ENCODE measurements at places on chromosomes 16 and 17.

GRCh38 chr17:37194208-37194607 lies 181.6 kb upstream of the C17orf78 start:
- DNase-seq: no peak

DNA sequence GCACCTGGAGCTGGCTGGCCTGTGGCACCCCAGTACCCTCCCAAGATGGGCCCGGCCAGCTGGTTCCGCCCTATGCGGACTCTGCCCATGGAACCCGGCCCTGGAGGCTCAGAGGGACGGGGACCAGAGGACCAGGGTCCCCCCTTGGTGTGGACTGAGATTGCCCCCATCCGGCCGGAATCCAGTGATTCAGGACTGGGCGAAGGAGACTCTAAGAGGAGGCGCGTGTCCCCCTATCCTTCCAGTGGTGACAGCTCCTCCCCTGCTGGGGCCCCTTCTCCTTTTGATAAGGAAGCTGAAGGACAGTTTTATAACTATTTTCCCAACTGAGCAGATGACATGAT lies 12.0 kb downstream of the TBX21 start:
- DNase-seq: no peak

DNA sequence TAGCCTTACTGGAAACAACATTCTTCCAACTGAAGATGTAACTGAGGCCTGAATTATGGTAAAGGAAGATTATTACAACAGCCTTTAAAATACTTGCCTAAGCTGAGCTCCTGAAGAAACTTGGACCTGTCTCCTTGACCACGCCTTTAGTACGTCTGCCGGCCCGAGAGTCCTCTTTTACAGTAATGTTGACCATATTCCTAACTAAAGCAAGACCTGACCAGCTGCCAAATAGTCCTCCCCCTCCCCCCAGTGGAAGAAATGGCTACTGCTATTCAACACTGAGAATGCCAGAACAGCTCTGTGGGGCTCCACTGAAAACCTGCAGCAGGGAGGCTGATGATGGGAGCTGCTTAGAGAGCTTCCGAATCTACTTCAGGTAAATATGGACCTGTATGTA lies 12.6 kb upstream of the FOXJ1 start:
- DNase-seq: no peak

- no peak for DNase-seq
These were observed 83.3 kb downstream of the TBC1D16 start for GRCh38 chr17:79952265-79952877.

GRCh38 chr16:31008149-31008548 lies 2.3 kb downstream of the STX1B start:
- DNase-seq: no peak

- DNase-seq: no peak
These were observed 4.6 kb downstream of the GAN start for GRCh38 chr16:81319221-81319912.

GRCh38 chr17:37068266-37068665 lies 119.5 kb downstream of the AATF start:
- no peak for DNase-seq

DNA sequence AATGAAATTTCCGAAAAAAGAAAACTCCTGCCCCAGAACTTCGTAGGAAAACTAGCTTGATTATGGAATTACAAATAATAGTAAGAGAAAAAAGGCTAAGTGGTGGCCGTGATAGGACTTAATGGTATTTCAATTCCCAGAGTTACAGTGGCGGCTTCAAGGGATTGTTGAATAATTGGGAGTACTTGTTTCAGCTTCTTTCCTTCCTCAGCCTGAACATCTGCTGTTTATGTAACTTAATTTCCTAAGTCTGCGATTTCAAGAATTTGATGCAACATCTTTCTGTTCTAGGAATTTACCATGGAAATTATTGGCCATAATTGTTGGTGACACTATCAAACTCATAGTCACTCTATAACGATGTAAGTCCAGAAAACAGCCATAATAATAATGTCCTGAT lies 684 bp upstream of the APPBP2 start:
- no peak for DNase-seq

DNA sequence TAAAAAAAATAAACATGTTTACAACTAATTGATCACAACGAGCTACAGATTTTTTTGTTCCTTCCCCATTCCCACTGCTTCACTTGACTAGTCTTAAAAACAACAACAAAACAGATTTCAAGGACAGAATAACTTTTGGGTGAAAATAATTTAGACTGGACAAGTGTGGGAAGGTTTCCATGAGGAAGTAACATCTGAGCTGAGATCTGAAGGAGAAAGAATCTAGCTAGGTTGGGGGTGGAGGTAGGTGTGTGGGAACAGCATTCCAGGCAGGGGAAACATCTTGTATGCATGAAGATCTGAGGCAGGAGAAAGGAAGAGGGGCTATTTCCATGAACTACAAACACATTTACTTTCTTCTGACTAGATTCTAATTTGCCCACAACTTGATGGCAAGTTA lies 9.2 kb downstream of the BRD7 start:
- no peak for DNase-seq

DNA sequence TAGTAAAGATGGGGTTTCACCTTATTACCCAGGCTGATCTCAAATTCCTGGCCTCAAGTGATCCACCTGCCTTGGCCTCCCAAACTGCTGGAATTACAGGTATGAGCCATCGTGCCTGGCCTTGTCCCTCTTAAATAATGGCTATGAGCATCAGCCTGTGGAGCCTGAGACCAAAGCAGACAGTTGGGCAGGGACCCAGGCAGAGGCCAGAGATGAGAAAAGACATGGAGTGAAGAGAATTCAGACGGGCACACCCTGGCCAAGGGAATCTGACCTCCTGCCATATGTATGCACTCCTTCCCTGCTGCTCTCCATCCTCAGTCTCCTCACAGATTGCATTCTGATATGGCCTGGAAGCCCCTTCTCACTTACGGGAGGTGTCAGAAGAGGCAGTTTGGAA lies 98.4 kb upstream of the DNAH9 start:
- no peak for DNase-seq

DNA sequence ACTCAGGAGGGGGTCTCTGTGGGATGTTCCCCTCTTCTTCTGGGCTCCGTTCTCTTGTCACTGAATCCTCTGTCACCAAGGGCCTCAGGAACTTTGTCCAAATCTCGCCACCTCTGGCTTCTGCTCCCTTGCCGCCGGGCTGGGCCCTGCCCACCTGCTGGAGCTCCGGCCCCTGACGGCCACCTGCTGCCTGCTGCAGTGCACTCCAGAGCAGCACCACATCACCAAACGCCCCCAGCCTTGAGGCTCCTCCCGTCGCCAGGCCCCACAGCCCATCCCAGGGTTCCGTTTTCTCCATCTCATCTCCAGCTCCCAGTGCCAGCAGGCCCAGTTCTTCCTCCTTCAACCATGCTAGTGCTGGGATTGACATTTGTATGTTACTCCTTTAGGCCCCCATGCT lies 43.6 kb downstream of the FOXL1 start:
- no peak for DNase-seq

GRCh38 chr16:5377280-5377898 lies 279.8 kb upstream of the EEF2KMT start:
- no peak for DNase-seq

DNA sequence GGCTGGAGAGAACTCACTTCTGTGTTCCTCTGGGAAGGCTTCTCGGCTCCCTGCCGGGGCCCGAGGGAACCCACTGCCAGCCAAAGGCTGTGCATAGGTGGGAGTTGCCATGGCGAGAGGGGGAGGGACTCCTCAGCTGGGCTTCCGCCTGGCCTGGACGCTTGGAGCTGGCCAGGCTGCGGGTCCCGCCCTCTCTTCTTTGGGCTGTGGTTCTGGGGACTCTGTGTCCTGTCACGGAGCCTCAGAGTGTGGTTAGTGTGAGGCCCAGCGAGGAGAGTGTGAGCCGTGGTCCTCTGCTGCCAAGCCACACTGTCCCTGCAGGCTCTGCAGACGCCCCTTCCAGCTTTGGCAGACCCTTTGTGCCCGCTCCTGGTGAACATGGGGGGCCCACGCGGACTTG lies 123.1 kb downstream of the OR1D5 start:
- no peak for DNase-seq

GRCh38 chr16:85288869-85289660 lies 176.8 kb upstream of the CIBAR2 start:
- DNase-seq: no peak

Data from NCI-H187 (cell line).